ENCODE measurements at places on chromosomes 6 and 20.

GRCh38 chr6:11094411-11094851 is 797 bp downstream of the SMIM13 start:
- no peak for DNase-seq

- no peak for DNase-seq
Observed at GRCh38 chr20:10654630-10655029, 19.2 kb downstream of the JAG1 start.

GRCh38 chr6:1498491-1499113 is 109.2 kb downstream of the FOXF2 start:
- no peak for DNase-seq

- DNase-seq = no peak
Observed at GRCh38 chr6:157088841-157089240, 234.5 kb downstream of the TMEM242 start.

DNA sequence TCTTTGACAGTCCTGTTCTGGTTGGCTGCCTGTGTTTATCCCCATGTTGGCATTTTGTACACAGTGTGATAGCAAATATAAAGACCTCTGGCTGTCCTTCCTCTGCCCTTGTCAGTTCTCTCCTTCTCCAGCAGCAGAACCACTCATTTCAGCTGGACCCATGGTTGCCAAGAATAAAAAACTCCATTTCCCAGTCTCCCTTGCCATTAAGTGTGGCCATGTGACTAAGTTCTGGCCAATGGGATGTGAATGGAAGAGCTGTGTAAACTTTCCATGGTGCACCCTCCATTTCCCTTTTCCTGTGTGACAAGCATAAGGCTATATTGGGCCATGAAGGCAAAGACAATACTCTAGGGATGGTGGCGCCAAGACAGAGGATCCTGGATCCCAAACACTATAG is 78.4 kb upstream of the TBC1D7 start:
- no peak for DNase-seq

- DNase-seq = no peak
Observed at GRCh38 chr6:68730291-68731054, 95.4 kb downstream of the ADGRB3 start.

Data from activated CD8-positive, alpha-beta memory T cell treated with anti-CD3 and anti-CD28 coated beads for 24 hours (primary cell).